Activated naive CD8-positive, alpha-beta T cell treated with anti-CD3 and anti-CD28 coated beads, Interleukin-2, amount 10 ng/mL, durations not matched to agents 7 days and 5 days (primary cell): ENCODE measurements at places on chromosomes 1 and 21. TPM values are rescaled to one million over a fixed set of nuclear protein-coding genes. Genes with fewer than 3 reads are reported as not detected.

The RGS8 gene
- not detected for total RNA-seq

The SEC16B gene
- total RNA-seq: 0.26 TPM

The LINGO4 gene
- total RNA-seq: not detected

The S100A7 gene
- total RNA-seq: not detected

The ARHGEF16 gene
- not detected for total RNA-seq

The SPRR1B gene
- total RNA-seq: not detected

The LCE6A gene
- total RNA-seq: not detected

DNA sequence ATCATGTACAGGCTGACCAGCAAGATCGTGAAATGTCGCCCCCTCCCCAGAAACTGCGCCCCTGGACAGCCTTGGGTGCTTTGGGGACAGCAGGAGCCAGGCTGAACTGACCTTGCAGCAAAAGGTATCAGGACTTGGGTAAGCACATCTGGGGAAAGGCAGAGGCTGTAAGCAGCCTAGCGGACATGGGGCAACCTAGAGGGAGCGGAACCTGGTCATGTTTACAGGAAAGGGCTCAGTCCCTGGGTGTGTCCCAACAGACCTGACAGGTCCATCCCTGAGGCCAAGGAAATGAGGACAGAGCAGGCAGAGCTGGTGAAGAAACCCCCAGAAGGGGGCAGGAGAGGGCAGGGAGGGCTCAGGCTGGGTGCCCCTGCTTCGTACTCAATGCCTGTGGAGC is 3.1 kb upstream of the S100A8 start:
- H3K4me3 ChIP-seq: no peak overlapping the region
- DNase-seq: no peak

DNA sequence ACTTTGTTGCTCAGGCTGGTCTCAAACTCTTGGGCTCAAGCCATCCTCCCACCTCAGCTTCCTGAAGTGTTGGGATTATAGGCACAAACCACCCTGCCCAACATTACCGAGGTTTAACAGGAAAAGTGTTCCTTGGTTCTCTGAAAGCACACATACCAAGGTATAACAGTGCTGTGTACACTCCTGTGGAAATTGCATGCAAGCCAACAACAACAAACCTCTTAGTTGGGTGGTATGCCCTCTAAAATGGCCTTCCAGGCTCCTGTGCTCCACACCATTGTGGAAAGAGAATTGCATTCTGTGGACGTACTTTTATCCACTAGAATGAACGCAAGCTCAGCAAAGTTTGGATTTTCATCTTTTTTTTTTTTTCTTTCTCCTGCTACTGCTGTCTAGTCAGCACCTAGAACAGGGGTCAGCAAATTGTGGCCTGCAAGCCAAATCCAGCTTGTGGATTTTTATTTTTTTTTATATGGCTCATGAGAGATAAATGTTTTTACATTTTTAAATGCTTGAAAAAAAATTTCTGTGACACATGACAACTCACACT is 192.2 kb upstream of the TNR start:
- H3K36me3 ChIP-seq: peaks cover 40% of the 10 kb centered on the region
- no peak overlapping the region for H3K4me3 ChIP-seq
- no peak overlapping the region for H3K27ac ChIP-seq
- no peaks in the 10 kb centered on the region for H3K4me1 ChIP-seq
- no peaks in the 10 kb centered on the region for H3K27me3 ChIP-seq

GRCh38 chr1:201606623-201607022 is 67.7 kb downstream of the NAV1 start:
- no peak overlapping the region for H3K27ac ChIP-seq
- H3K4me3 ChIP-seq: no peak overlapping the region
- H3K27me3 ChIP-seq: peaks cover 6% of the 10 kb centered on the region
- H3K36me3 ChIP-seq: no peaks in the 10 kb centered on the region
- DNase-seq: no peak
- H3K4me1 ChIP-seq: no peaks in the 10 kb centered on the region

- H3K27ac ChIP-seq: no peak overlapping the region
- DNase-seq: no peak
- no peak overlapping the region for H3K4me3 ChIP-seq
- no peaks in the 10 kb centered on the region for H3K36me3 ChIP-seq
These were observed 4.3 kb downstream of the CR1L start for GRCh38 chr1:207649210-207649753.

DNA sequence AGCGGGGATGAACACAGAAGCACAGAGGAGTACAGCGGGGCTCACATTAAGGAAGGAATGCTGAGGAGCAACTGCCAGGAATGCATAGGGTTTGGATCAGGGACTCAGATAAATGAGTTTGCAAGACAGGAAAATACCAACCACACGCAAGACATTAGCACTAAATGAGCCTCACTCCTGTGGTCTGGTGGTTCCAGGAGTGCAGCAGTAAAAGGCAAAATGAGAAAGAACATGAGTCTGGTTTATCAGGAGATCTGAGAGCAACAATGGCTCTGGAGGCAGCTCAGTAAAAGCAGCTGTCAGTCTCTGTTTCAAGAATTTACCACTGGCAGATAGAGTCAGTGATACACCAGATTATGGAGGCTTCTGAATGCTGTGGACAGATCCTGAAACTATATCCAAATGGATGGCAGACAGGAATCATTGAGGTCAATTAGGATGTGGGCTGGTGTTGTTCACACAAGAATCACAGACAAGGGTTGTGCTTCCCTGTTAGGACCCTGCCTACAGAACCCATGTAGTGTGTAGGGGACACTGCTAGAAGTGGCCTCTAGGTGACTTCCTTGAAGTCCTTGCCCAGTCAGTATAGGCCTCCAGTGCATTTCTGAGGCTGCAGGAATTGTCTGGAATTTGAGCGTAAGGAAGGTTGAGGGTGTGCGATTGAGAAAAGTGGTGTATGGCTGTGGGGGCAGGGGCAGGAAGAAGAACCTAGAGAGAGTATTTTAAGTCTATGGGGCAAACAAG is 50.3 kb downstream of the CASQ2 start:
- H3K4me3 ChIP-seq: no peak overlapping the region
- no peak overlapping the region for H3K27ac ChIP-seq
- no peaks in the 10 kb centered on the region for H3K36me3 ChIP-seq
- H3K27me3 ChIP-seq: peaks cover 17% of the 10 kb centered on the region

GRCh38 chr1:203733009-203733863 is 31.7 kb upstream of the LAX1 start:
- no peak for DNase-seq
- H3K27ac ChIP-seq: no peak overlapping the region
- peaks cover 8% of the 10 kb centered on the region for H3K4me1 ChIP-seq
- peaks cover 38% of the 10 kb centered on the region for H3K36me3 ChIP-seq
- H3K4me3 ChIP-seq: no peak overlapping the region

DNA sequence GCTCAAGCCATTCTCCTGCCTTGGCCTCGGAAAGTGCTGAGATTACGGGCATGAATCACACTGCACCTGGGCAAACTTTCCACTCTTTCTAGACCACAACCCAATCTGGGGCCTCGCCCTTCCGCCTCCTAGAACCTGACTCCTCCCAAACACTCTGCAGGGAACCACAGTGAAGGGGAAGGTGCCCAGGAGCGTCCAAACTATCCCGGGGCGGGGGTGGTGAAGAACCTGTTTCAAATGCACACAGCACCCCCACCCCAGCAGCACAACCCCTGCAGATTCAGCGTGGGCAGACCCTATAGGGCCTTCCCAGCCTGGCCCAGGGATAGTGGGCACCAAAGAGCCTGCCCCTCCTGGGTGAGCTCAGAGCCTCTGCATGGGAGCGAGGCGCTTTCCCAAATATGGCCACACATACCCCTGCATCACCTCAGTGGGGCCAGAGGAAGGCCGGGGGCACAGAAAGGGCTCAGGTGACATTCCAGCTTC is 86.9 kb downstream of the STUM start:
- H3K36me3 ChIP-seq: peaks cover 23% of the 10 kb centered on the region
- H3K27me3 ChIP-seq: no peaks in the 10 kb centered on the region
- peak overlapping the region; percentile 72 for H3K4me3 ChIP-seq
- peak overlapping the region; percentile 84 for H3K27ac ChIP-seq

- no peak overlapping the region for H3K4me3 ChIP-seq
- no peak overlapping the region for H3K27ac ChIP-seq
- no peaks in the 10 kb centered on the region for H3K4me1 ChIP-seq
These were observed 127.6 kb downstream of the C1orf21 start for GRCh38 chr1:184514447-184514846.

GRCh38 chr1:37593726-37594125 is 2.0 kb downstream of the GNL2 start:
- no peak overlapping the region for H3K27ac ChIP-seq
- no peak for DNase-seq
- peak overlapping the region; percentile 32 for H3K4me3 ChIP-seq
- peaks cover 2% of the 10 kb centered on the region for H3K27me3 ChIP-seq
- H3K36me3 ChIP-seq: peaks cover 9% of the 10 kb centered on the region
- H3K4me1 ChIP-seq: peaks cover 24% of the 10 kb centered on the region

- no peaks in the 10 kb centered on the region for H3K36me3 ChIP-seq
- peaks cover 4% of the 10 kb centered on the region for H3K27me3 ChIP-seq
- no peak for DNase-seq
These were observed 828 bp upstream of the MYBPH start for GRCh38 chr1:203176273-203177035.

GRCh38 chr1:234932106-234932505 is 196.5 kb downstream of the TOMM20 start:
- H3K4me1 ChIP-seq: peaks cover 45% of the 10 kb centered on the region
- DNase-seq: no peak
- no peaks in the 10 kb centered on the region for H3K27me3 ChIP-seq
- no peak overlapping the region for H3K27ac ChIP-seq
- no peaks in the 10 kb centered on the region for H3K36me3 ChIP-seq

DNA sequence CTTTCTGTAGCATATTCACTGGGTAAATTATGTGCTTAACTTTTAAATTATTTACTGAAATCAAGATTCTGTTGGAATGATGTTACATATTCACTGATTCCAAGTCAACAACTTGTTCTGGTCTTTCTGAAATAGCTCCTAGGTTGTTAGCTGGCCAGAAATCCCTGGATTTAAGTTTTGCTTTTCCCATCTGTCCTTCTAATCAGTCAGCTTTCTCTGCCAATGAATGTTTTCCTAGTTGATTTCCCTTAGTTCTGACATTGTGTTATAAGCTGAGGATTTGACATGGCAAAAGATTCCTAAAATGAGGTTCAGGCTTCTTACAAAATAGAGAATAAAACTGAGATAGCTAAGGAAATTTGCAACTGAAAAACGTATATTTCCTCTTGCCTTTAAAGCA is 1479.6 kb downstream of the MRPL39 start:
- H3K27me3 ChIP-seq: peaks cover 6% of the 10 kb centered on the region
- H3K4me3 ChIP-seq: no peak overlapping the region
- H3K27ac ChIP-seq: no peak overlapping the region
- no peaks in the 10 kb centered on the region for H3K36me3 ChIP-seq
- DNase-seq: no peak

- peaks cover 47% of the 10 kb centered on the region for H3K4me1 ChIP-seq
- H3K36me3 ChIP-seq: peaks cover 45% of the 10 kb centered on the region
- no peak for DNase-seq
- no peak overlapping the region for H3K27ac ChIP-seq
- no peak overlapping the region for H3K4me3 ChIP-seq
- H3K27me3 ChIP-seq: no peaks in the 10 kb centered on the region
These were observed 19.7 kb downstream of the YARS1 start for GRCh38 chr1:32797456-32797855.

GRCh38 chr1:186295980-186296379 is 79.1 kb downstream of the TPR start:
- H3K36me3 ChIP-seq: no peaks in the 10 kb centered on the region
- H3K4me3 ChIP-seq: no peak within 1 kb of the TSS
- DNase-seq: no peak

GRCh38 chr21:35943752-35944151 is 116.6 kb downstream of the SETD4 start:
- no peak overlapping the region for H3K27ac ChIP-seq
- no peak overlapping the region for H3K4me3 ChIP-seq
- no peaks in the 10 kb centered on the region for H3K4me1 ChIP-seq
- peaks cover 9% of the 10 kb centered on the region for H3K27me3 ChIP-seq

DNA sequence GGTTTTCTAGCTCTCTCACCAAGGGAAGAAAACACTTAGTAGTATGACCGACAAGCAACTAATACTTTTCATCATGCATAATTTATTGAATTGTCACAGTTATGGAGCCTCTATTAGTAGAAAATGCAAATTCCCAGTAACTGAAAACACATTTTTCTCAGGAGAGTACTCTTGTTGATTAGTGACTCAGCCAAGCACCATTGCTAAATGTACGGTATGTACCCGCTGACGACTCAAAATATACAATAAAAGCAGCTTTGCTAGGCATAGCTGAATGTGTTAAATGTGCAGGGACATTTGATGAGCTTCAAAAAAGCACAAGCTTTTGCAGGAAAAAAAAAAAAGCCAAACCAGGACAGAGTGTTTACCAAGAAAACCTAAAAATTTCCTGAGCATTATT is 63.9 kb downstream of the WDR64 start:
- no peak overlapping the region for H3K27ac ChIP-seq
- DNase-seq: no peak
- H3K27me3 ChIP-seq: no peaks in the 10 kb centered on the region
- H3K4me3 ChIP-seq: no peak overlapping the region
- peaks cover 1% of the 10 kb centered on the region for H3K36me3 ChIP-seq
- H3K4me1 ChIP-seq: peaks cover 8% of the 10 kb centered on the region

DNA sequence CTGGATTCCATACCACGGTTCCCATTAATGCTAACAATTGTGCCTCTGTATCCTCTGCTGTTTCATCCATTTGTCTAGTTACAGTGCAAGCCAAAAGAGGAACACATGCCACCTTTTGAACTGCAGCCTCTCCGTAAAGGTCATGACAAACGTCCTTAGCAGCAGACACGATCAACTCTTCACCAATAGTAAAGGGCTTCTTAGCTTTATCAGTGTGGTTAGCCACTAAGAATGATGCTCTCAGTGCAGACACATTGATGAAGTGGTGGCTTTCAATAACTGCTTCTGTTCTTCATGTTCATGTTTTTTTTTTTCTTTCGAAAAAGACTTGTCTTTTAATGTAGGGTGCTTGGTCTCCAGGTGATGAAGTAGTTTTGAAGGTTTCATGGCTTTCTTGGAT is 14.3 kb downstream of the XPR1 start:
- DNase-seq: no peak
- H3K27me3 ChIP-seq: no peaks in the 10 kb centered on the region
- peaks cover 16% of the 10 kb centered on the region for H3K36me3 ChIP-seq
- no peak overlapping the region for H3K27ac ChIP-seq
